C1 segment of cervical spinal cord (tissue), 14 donors: ENCODE measurements at places on chromosomes 5 and 9.

DNA sequence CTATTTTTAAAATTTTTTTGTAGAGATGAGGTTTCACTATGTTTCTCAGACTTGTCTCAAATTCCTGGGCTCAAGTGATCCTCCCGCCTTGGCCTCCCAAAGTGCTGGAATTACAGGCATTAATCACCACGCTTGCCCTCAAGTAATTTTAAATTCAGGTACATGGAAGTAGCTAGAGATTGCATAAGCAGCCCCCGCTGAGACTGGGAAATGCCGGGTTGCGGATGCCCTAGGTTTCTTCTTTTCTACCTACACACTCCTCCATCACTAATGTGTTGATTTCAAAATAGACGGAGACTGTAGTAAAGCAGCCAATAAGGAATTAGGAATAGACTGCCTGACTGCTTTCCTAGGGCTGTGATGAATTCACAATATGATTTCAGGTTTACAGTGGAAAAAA is 202.4 kb downstream of the FANCC start:
- no peak for DNase-seq

GRCh38 chr5:464446-464842 is 21.5 kb downstream of the EXOC3 start:
- no peak for DNase-seq

GRCh38 chr5:142472306-142472951 is 147.6 kb upstream of the SPRY4 start:
- no peak for DNase-seq

GRCh38 chr5:10876006-10876744 is 115.1 kb upstream of the DAP start:
- DNase-seq = no peak

GRCh38 chr5:53116597-53116996 is 7.0 kb upstream of the MOCS2 start:
- DNase-seq = no peak

DNA sequence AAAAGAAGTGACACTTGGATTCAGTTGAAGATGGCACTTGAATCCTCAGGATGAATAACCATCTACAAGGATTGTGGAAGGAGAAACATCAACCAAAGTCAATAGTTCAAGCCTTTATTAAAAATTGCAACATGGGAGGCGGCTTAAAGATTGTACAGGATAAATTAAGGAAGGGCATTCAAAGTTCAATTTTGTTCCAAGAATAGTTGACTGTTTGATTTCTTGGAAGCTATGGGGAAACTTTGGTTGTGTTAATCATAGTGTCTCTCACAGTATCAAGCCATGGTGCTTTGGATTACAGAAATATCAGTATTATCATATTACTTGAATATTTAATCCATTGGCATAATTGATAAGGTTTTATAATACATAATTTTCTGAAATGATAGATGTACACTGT is 1844.3 kb downstream of the MAT2B start:
- no peak for DNase-seq

DNA sequence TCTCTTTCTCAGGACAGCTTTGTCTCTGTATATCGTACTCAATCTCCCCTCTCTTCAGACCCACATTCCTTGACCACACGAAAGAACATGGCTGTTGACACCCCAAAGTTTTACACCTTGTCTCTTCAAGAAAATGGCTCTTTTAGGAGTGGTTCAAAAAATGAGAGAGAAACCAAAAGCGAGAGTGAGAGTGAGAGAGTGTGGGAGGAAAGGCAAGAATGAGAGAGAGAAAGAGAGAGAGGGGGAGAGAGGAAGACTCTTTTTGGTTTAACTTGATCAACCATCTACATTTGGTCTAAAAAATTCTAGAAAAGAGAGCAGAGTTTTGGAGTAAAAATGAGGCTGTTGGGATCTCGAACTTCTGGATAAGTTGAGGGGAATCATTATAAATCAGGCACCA is 581.8 kb upstream of the WWC1 start:
- no peak for DNase-seq

DNA sequence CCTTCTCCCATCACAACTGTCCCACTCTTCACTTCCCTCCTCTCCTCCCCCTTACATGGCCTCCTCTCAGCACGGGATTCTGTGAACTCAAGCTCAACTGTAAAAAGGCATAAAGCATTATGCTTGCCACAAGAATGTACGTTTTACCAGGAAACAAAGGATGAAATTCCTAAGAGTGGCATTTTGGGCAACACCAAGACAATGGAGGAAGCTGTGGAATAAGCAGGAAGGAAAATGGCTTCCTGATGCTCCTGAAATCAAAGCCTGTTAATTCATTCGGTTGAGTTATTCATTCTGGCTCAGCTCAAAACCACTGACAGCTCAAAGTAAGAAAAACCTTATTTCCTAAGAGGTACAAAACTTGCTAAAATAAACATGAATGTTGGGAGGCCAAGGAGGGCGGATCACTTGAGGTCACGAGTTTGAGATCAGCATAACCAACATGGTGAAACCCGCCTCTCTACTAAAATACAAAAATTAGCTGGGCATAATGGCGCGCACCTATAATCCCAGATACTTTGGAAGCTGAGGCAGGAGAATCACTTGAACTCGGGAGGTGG is 40.8 kb upstream of the DMRT1 start:
- no peak for DNase-seq

DNA sequence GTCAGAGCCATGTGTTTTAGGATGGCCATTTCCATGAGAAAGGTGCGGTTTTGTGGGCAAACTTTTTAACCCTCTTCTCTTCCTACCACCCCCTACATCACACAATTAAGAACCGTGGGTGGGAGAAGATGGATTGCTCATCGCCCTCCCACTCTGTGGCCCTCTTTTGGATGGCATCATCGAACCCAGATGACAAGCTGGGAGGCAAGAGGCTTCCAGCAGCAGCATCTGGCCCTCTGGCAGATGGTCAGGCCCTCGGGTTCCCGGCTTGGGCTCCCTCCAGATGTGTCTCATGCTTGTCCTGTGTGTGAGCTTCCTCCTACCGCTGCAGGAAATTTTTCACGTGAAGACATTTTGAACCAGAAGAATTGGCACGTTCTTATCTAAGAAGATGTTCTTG is 199.9 kb downstream of the EBF1 start:
- no peak for DNase-seq

- no peak for DNase-seq
These were observed 392.7 kb downstream of the CDH9 start for GRCh38 chr5:26645659-26646058.

- no peak for DNase-seq
These were observed 21.8 kb downstream of the STOM start for GRCh38 chr9:121348221-121348620.

- no peak for DNase-seq
These were observed 314.1 kb upstream of the KIF2A start for GRCh38 chr5:61991866-61992265.

GRCh38 chr9:123965801-123966686 is 36.1 kb upstream of the DENND1A start:
- no peak for DNase-seq

- DNase-seq = no peak
These were observed 102.8 kb downstream of the MRPS30 start for GRCh38 chr5:44911501-44911900.

- DNase-seq = no peak
These were observed 25.0 kb upstream of the DMRT2 start for GRCh38 chr9:1025131-1025530.

DNA sequence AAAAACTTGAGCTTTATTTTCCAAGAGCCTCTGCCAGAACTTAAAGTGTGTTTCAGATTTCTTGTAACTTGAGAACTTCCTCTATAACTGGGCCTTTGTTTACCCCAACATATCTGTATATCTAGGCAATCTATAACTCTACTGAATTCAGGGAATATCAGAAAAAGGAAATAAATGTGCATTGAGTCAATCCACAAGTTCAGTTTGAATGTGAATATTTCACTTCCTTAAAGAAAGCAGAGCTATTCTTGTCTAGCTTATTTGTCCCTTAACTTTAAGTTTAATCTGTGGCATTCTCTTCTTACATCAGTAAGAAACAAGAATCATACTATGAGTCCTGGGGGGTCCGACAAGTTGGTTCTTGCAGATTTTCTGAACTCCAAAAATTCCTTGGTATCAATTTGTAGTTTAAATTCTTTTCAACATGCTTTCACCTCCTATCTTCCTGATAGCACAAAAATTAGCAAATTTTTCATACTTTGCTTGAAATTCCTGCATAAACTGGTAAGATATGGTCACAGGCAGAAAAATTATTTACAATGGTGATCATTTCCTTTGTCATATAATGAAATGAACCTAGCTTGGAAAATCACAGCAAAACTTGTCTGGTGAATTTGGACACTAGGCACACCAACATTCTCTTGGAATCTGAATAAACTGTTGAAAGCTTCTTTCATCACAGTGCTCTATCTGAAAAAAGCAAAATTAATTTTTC is 19.8 kb upstream of the ITGA1 start:
- DNase-seq = no peak

- no peak for DNase-seq
These were observed 29.6 kb downstream of the RNF145 start for GRCh38 chr5:159179529-159180305.

- no peak for DNase-seq
These were observed 55.2 kb upstream of the IL12B start for GRCh38 chr5:159385536-159385935.

DNA sequence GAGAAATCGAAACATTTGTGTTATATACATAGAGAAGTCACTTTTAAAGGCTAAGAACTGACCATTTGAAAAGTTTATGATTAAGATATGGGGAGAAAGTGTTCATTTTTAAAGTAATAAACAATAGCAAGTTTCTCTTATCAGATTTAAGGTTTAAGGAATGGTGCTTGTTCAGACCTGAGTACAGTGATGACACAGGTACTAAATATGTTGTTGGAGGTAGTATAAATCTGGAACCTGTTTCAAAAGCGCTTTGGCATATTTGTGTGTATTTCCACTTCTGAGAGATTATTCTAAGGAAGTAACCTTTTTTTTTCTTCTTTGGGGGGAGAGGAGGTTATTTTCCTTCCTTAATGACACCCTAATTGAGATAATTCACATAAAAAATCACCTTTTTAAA is 18.4 kb downstream of the CDC42SE2 start:
- DNase-seq = no peak

- DNase-seq = no peak
These were observed 606.2 kb downstream of the PDE4D start for GRCh38 chr5:59287361-59287760.

DNA sequence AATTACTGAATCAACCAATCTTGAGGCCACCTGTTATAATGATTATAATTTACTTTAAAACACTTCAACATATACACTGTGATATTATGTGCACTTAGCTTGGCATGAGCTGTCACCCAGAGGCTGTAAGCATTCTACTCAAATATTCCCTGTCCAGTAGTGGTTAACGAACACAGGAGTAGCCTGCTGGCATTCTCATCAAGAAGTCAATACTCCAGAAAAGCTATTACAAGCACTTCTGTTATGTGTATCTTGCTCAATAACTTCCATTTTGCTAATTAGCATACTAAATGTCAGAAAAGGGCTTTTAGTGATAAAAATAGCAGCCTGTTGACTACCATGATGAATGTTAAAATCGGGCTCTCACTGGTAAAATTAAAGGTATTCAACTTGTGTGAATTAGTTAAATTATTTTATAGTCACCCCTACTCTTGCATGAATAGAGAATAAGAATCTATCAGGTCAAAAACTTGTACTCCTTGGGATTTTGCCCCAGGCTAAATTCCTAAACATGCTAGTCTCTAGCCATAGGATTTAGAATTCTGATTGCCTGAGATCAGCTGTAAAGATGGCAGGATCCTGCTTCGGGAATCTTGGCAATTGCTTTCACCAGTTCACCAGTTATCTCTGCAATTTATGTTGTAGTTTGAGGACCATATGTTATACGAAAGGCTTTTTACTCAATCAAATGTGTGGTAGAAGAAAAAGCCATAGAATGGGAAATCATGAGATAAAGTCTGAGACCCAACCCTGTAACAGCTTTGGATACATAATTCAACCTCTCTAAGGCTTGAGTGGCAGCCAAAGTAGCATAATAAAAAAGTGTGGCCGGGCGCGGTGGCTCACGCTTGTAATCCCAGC is 43.4 kb upstream of the PAM start:
- DNase-seq = no peak

DNA sequence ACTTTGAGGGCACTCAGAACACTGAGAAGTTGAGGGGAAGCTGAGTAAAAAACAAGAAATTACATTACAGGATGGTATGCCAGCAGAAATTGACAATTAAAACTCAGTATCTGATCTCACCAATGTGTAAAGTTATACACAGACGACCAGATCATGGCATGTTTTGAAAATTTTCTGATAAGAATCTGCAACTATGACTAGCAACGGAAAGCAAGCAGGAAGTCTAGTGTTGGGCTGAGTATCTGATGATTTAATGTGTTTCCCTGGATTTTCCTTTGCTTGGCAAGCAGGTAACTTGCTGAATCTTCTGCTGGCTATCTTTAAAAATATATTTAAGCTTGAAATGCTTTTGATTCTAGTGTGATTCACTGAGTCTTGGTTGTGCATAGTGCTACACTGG is 5.2 kb upstream of the GCNT4 start:
- no peak for DNase-seq

DNA sequence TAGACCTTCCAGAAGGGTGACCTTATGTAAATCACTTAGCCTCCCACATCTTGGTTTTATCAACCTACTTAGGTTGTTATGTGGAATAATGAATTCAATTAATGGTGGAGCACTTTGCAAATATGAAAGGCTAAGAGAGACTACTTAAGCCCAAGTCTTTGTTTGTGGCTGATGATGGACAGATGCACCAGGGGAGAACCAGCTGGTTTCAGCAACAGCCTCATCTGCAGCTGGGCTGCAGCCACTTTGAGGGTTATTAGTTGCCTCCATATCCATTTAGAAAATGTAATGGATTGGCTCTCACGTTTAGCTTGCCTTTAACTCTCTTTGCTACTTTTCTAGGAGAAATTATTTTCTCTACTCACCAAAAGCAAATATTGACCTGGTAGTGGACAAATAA is 146.6 kb downstream of the ESM1 start:
- DNase-seq = no peak

DNA sequence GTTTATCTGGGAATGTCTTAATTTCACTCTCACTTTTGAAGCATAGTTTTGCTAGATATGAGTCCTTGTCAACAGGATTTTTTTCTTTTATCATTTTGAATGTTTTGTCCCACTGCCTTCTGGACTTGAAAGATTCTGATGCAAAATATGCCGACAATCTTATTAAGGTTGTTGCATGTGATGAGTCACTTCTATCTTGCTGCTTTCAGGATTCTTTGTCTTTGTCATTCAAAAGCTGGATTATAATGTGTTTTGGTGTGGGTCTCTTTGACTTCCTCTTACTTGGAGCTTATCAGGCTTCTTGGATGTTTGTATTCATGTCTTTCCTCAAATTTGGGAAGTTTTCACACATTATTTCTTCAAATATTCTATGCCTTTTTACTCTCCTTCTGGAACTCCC is 33.8 kb downstream of the PLEKHG4B start:
- DNase-seq = no peak

GRCh38 chr9:134040176-134040565 is 14.9 kb downstream of the BRD3OS start:
- no peak for DNase-seq
